ENCODE measurements at places on chromosomes 4 and X.

GRCh38 chr4:33882246-33882990 lies 2361.9 kb downstream of the ARAP2 start:
- no peak for DNase-seq

- no peak for DNase-seq
Measured at GRCh38 chr4:111847296-111848008, 297.8 kb upstream of the FAM241A start.

DNA sequence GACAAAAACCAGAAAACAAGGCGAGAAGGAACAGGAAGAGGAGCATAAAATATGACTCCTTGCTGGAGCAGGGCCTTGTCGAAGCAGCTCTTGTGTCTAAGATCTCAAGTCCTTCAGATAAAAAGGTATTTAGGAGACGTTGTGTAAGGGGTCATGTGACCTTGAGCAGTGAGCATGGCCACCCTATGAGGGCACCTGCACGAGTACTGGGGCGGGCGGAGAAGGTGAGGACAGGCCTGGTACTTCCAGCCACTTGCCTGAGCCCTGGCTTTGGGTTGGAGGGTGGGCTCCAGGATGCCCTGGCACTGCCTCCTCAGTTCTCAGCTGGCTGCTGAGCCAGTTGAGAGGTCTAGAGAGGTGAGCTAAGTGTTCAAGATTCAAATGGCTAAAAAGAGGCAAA lies 29.9 kb downstream of the NSD2 start:
- DNase-seq = no peak

DNA sequence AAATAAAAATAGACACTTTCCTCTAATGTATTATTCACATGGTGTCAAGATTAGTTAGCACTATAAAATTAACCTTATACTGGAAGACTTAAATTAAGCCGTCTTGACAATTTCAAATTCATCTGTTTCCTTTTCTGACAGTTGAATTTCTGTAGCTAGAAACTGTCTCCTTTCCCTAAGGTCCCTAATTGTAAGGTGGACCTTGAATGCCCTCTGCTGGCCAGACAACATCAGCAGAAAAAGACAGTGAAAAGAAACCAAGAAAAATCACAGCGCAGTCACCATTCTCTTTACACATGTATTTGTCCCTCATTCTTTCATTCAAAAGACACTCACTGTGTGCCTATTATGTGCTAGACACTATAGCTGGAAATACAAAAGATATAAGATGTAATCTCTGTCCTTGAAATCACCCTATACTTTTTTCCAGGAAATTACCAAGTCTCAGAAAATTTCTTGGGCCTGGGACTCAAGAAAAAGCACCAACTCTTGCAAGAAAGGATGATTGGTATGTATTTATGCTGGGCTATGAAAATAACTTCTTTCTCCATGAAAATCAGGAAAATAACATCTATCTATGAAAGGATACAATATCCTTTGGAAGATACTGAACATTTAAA lies 32.7 kb upstream of the AMBN start:
- DNase-seq = no peak

- DNase-seq = no peak
Measured at GRCh38 chr4:88021824-88022223, 14.4 kb downstream of the PKD2 start.

DNA sequence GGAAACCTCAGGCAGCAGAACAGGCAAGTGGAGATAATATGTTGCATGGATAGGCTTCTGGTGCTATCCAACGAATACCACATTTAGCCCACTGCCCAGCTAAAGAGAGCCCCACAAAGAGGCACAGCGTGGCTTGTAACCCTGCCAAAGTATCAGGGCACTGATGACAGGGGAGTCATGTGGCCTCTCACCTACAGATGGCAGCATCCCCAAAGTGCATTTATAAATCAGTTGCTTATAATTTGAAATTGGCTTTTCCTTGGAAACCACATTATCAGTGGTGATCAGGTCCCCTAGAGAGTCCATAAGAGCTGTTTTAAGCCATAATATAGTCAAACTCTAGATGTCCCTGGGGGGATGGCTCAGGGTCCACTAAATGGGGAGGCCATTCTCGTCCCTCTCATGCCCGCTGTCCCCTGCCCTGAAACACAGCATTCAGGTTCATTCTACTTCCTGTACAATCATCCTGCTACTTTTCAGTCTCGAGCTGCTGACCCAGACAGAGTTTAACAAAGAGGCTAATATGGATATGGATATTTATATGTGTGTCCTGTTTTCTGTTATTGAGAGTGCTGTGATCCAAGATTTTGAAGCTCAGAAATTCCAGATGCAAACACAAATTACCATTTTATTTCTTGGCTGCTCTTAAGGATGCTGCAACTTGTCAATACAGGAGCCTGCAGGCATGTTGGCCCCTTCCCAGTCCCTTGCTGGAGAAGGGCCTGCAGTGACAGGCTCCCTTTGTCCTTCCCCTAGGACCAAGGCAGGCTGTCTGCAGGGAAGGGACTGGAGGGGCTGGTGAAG lies 28.5 kb downstream of the SRPX start:
- DNase-seq = no peak

Data from dorsolateral prefrontal cortex (tissue), 122 donors.